ENCODE measurements at places on chromosomes 2 and 18.
A peak's percentile ranks its signal among the peaks of the same experiment; 100 is the strongest.

GRCh38 chr2:40545645-40546044 is 93.8 kb upstream of the SLC8A1 start:
- no peak for DNase-seq

GRCh38 chr2:55721596-55722215 is 28.1 kb upstream of the PNPT1 start:
- DNase-seq: no peak

- no peak for DNase-seq
These were observed 953.0 kb downstream of the DCDC2C start for GRCh38 chr2:4656326-4656725.

GRCh38 chr2:66587216-66587615 is 152.3 kb downstream of the MEIS1 start:
- no peak for DNase-seq

- DNase-seq: no peak
These were observed 185.5 kb upstream of the DOK6 start for GRCh38 chr18:69215161-69215560.

- DNase-seq: no peak
These were observed 210.0 kb upstream of the SIX3 start for GRCh38 chr2:44731505-44731904.

DNA sequence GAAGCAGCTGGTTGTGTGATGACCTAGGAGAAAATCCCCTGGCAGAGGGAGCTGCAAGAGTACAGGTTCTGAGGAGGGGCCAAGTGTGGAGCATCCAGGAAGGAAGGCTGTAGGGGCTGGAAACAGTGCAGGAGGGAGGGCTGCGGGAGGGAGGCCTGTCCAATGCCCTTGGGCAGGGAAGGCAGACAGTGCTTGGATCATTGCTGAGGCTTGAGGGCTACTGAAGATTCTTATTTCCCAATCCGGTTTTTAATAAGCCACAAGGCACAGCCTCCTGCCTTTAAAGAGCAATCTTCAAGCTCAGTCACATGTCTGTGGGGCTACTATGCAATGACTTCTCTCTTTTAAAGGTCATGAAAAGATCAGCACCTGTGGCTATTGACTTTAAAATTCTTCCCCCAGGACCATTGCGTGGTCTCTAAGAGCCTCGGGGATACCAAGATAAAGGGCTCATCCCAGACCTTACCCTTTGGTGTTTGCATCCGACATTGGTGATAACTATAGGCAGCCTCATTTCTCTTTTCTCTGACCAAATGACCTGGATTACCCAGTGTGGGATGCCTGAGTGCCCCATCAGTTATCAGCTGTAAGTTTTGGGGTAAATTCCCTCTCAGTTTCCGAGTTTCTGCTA is 149.6 kb downstream of the DOCK10 start:
- DNase-seq: no peak

- no peak for DNase-seq
These were observed 54.5 kb upstream of the ACMSD start for GRCh38 chr2:134783912-134784311.

DNA sequence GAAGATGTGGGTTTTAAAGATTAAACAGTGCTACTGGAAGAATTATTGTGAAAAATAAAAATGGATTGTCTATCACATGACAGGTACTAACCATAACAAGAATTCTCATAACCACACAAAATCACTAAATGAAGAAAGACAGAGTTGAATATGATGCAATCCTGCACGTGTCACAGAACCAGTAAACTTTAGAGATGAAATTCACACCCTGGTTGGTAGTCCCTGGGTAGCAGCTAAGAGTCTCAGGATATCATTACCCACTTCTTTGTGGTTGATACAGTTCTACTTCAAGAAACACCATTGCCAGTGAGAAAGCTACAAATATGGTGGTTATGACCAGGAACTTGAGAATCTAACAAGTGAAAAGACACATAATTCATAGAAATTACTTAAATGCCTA is 450.2 kb downstream of the ERBB4 start:
- DNase-seq: no peak

- DNase-seq: peak; percentile 11
These were observed 632 bp downstream of the AFTPH start for GRCh38 chr2:64524604-64525316.

DNA sequence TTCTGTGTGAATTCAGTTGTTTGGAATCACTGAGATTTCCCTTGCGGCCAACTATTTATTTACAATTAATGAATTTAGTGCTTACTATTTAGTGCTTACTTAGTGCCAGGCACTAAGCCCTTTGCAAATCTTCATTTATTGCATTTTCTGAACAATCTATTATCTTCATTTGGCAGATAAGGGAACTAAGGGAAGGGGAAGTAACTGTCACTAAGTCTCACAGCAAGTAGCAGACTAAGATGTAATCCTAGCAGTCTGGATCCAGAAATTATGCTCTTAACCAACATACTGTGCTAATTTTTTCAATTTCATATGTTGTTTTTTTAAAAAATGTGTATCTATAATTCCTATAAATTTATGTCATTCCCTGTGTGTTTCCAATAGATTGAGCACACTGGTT is 214.4 kb upstream of the EPC2 start:
- DNase-seq: no peak

DNA sequence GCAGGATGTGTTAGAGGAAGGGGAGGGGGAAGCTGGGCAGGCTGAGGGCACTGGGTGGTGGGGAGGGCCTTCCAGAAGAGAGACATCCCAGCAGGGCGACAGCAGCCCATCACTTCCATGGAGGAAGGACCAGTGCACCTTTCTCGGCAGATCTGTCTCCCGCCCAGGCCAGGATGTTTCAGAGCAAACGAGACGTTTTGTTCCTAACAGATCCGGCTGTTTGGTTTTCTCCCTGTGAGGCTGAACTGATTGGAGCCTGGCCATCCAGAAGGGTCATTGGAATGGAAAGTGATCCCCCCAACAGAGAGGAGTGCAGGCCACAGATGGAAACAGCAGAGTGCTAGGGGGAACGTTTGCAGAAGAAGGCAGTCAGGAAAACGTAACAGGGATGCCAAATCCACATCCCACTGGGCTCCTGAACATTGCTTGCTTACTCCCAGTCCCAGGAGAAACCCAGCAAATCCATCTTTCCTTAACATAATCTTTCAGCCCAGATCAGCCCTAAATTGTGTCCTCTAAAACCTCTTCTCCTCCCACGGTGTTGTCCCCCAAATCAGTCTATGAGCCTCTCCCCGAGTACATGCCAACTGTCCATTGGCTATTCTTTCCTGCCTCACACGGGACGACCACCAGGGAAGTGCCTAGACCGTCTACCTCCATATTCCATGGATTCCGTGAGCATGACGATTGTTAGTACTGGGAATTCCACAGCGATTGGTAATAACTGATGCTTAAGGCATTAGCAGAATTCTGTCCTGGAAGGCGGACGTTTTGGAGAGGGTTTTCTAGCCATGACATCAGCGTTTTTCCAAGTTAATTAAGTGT is 126.8 kb downstream of the SEPTIN10 start:
- DNase-seq: peak; percentile 47

- no peak for DNase-seq
These were observed 38.3 kb upstream of the ASB18 start for GRCh38 chr2:236302555-236302954.

DNA sequence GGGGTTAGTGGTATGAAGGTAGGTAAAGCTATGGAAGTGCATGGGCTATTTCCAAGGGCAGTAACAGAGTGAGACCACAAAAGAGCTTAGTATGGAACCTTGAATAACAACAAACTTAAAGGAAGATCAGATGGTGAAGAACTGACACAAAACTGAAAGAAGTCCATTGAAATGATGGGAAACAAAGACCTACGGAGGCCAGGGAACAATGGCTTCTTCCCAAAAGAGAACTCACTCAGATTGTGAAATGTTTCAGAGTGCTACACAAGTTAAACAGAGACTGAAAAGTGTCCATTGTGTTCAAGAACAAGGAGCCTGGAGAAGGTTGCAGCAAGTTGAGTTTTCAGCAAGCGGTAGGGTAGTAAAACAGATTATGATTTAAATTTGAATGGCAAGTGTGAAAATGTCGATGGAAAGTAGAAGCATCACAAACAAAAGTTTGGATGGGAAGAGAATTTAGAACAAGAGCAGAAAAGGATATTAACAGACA is 700.0 kb upstream of the NXPH2 start:
- no peak for DNase-seq

DNA sequence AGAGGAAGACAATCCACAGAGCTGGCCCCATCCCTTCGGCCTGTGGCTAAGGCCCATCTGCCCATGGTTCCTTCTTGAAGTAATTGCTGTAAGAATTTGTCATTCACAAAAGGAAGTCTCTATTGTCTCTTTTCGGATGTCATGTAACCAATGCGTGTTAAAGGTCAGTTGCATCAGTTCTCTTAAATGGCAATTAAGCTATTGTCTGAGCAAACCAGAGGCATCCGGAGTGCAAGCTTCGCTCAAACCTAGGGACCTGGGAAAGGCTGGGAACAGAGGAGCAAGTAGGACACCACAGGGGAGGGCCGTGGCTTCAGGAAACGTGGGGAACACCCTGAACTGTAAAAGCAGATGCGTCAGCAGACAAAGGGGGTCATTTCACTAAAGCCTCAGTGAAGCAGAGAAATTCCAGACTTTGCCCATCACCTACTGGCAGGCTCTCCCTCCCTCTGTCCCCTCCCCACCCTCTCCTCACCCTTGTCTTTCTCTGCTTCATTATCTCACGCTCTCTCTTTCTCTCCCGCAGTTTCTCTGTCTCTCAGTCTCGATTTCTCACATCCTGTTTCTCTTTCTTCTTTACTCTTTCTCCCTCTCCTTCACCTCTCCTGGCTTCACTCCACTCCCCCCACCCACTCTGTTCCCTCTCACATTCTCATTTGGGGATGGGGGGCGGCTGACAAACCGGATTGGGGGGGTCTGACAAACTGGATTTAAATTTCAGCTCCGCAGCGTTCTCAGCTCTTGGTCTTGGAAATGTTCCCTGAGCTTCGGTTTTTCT is 204.6 kb upstream of the TNP1 start:
- DNase-seq: peak; percentile 70

DNA sequence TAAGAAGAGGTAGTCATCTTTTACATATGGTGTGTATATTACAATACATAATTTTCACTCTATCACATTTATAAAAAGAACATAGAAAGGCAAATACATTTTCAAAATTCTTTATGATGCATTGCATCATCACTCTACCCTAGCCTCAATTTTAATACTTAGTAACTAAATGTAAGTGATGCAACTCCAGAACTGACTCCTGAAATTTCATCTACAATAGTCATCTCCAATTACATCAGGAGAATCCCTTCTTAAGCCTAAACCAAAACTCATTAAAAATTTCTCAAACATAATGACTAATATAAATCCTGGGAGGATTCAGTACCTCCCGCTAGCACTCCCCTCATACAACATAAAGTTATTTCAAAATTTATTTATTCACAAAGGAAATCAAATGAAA is 15.9 kb downstream of the TMX3 start:
- peak; percentile 64 for DNase-seq

- no peak for DNase-seq
These were observed 867.5 kb downstream of the TSN start for GRCh38 chr2:122622934-122623333.

GRCh38 chr2:68907232-68907919 is 36.2 kb upstream of the BMP10 start:
- no peak for DNase-seq

DNA sequence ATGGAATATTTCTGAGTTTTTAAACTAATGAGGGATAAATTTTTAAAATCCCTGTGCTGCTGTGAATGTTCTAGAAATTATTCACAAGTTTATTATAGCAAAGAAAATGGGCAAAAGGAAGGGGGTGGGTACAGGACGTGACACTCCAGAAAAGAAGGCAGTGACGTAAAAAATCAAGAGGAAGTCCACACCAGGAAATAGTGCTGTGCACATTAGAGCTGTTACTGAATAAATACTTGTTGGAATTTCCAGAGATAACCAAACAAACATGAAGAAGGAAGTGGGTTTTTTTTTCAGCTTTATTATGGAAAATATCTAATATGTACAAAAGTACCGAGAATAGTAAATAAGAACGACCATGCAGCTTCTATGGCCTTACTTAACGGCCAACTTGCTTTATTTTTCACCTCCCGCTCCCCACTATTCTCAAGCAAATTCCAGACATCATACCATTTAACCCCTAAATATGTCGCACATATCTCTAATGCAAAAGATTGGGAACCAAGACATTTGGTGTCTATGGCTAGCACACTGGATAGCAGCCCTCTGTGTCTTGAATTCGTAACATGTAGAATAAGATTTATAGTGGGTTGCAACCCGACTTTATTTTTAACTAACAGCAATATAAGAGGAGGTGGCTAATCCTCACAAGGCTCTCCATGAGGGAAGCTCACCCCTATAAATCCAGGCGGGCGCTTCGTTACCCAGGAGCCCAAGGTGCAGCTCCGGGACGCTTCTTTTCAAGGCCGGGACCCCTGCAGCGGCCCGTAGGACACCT is 580 bp upstream of the NDUFV2 start:
- peak; percentile 86 for DNase-seq

DNA sequence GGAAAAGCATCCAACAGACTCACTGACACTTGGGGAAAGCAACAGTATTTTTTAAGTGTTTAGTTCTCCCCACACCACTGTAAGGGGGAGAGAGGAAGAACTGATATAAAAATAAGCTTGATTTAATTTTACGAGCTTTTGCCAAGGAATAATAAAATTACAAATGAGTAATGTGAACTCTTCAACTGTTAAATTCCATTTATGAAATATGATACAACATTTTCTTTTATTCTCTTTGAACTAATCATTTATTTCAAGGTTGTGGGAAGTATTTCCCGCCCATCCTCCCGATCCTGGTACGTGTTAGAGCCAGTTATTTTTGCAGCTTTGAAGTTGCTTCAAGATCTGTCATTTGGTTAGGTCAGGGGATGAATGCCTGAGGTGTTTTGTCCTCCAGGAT is 35.2 kb downstream of the WDPCP start:
- DNase-seq: no peak

- no peak for DNase-seq
These were observed 33.9 kb downstream of the INO80C start for GRCh38 chr18:35463827-35464226.

GRCh38 chr2:105744909-105745853 is at the start of gene NCK2:
Gene NCK2 (plus strand): TSS chr2:105744912. CDS start chr2:105855064, 110,152 bp downstream.
- peak; percentile 33 for DNase-seq

DNA sequence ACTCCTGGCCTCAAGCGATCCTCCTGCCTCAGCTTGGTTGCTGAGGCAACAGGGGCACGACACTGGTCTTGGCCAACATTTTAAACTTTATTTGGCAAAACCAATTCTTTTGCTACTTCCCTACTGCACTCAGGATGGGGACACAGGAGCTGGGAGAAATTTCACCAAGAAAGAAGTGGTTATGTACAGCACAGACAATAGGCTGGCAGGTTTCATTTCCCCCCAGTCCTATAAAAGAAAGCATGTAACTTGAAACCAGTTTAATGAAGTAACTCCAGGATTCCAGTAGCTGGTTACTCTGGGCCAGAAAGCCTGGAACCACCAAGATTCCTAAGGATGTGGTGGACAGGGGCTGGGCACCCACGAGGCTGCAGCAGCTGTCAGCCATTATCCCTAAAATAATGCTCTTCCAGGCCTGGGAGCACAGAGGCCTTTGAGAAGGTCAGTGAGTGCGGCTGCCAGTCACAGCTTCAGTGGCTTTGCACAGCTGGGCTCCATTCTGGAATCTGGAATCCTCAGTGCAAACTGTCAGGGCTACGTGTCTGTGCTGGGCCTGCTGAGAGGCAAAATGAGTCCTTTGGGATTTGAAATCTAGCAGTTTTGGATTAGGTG is 142.3 kb upstream of the ITGA6 start:
- peak; percentile 59 for DNase-seq

GRCh38 chr2:162711832-162712540 is 126.6 kb downstream of the KCNH7 start:
- no peak for DNase-seq

Measured in fibroblast of pulmonary artery (primary cell).